ENCODE measurements at places on chromosomes 16 and 17.
A peak's percentile ranks its signal among the peaks of the same experiment; 100 is the strongest.

- peak; percentile 58 for DNase-seq
Measured at GRCh38 chr17:43755389-43755875, 3.2 kb downstream of the SOST start.

DNA sequence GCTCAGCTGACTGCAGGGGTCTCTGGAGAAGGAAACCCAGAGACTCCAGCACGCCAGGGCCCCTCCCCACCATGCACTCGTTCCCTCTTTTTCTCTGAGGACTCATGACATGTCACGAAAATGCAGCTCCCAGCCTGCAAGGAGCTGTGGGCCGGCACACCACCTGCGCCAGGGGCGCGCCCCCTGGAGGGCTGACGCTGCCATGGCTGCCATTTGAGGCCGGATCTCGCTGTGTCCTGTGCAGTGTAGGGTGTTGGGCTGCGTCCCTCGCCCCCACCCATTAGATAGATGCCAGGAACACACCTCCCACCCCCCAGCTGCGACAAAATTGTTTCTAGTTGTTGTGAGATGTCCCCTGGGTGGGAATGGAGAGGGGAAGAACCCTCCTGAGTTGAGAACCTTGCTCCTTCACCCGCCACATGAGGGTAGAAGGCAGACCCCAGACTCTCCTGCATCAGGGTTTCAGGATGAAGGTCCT is 8.2 kb downstream of the SYNGR2 start:
- no peak for DNase-seq

DNA sequence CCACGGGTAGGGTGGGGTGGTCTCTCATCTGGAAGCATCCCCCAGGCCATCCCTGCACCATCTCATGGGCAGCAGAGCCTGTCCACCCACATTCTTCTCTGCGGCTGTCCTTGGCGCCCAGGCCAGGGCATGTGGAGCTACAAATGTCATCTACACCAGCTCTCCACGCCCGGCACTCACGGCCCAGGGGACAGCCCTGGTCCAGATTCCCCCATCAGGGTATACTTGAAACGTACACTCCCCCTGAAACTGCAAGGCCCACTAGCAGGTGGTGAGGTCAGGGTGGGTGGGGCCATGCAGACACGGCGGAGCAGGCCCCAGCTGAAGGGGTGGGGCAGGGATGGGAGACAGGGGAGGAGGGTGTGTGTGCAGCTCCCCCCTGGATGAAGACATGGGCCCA is 3.2 kb upstream of the SOX8 start:
- no peak for DNase-seq

DNA sequence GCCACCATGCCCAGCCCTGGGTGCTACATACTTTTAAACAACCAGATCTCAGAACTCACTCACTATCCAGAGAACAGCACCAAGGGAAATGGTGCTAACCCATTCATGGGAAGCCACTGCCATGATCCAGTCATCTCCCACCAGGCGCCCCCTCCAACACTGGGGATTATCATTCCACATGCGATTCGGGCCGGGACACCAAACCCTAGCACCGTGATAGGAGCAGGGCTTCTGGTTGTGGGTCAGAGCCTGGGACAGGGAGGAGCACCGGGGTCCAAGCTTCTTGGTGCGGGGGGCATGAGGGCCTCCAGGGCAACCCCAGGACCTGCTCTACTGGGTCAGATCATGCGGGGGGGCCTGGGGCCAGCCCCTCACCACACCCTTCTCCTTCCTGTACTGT is 4.5 kb downstream of the TMEM235 start:
- no peak for DNase-seq
